ENCODE measurements at places on chromosomes 11 and 22. TPM values are rescaled to one million over a fixed set of nuclear protein-coding genes. Genes with fewer than 3 reads are reported as not detected.
A peak's percentile ranks its signal among the peaks of the same experiment; 100 is the strongest.

GRCh38 chr11:109085708-109086373 lies 336.1 kb upstream of the C11orf87 start:
- no peak for DNase-seq

The PANX3 gene
- total RNA-seq, result not detected

- peak; percentile 88 for DNase-seq
Observed at GRCh38 chr11:15074206-15075161, 1.1 kb downstream of the CALCB start.

The RFPL3 gene
- total RNA-seq, result not detected

The CSRP3 gene
- total RNA-seq, result not detected

All from Karpas-422 (cell line).